ENCODE measurements at places on chromosomes 3 and 15.

DNA sequence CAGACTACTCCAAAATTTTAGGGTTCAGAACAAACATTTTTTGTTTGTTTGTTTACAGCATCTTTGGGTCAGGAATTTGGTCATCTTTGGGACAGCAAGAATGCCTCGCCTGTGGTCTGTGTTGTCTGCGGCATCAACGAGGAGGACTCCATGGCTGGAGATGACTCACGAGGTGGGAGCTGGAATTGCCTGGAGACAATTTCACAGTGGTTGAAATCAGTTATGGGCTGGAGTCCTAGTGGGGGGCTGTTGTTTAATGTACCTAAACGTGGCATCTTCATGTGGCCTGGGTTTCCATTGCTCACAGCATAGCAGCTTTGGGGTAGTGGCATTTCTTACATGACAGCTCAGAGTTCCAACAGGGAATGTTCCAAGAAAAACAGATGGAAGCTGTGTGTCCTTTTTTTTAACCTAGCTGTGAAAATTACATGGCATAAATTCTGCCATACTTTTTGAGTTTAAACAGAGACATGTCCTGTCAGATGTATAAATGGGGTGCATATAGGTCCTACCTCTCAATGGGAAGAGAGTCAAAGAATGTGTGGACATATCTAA, 507.3 kb upstream of the CBLB start:
- DNase-seq, result no peak

GRCh38 chr3:111947231-111947630, 31.6 kb upstream of the ABHD10 start:
- no peak for DNase-seq

GRCh38 chr15:80060356-80061006, 1.0 kb downstream of the ZFAND6 start:
- no peak for DNase-seq

GRCh38 chr15:37041042-37041441, 59.3 kb downstream of the MEIS2 start:
- no peak for DNase-seq

All from activated CD4-positive, CD25-positive, alpha-beta regulatory T cell treated with anti-CD3 and anti-CD28 coated beads, Interleukin-2, amount 50 U/mL, for 16 hours (primary cell).